ENCODE measurements at places on chromosomes 2 and 18.
A peak's percentile ranks its signal among the peaks of the same experiment; 100 is the strongest.

DNA sequence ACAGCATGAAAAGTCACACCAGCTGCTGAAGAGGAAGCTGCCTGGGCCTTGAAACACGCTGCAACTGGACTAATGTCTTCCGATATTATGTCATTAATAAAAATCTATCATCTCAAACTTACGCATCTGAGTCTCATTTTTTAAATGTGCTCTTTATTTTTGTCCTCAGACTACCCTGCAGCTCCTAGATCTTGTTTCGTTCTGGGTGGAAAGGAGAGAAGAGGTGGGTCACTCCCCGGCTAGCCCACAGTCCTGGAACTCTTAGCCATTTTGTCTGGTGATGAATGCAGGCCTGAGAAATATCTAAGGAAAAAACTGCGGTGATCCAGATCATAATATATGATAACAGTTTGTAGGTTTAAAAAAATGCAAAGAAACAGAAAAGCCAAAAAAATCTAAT lies 73.3 kb downstream of the TXNL1 start:
- DNase-seq, result no peak

DNA sequence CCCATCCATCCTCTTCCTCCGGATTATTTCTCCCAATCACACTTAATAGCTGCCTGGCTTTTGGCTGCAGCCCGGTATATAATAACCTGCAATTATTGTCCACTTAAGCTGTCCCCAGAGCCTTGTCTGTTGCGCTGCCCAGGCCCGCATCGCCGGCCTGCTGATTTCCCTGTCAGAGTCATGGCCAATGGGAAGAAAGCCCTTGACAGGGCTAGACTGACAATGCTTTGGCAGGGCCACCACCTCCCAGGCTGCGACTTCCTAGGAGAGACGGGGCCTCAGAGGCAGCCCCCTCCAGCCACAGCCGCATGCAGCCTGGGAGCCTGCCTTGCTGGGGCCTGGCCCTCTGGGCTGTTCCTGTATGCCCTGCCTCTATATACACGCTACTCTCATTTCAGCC lies 10.0 kb upstream of the CELF4 start:
- no peak for DNase-seq

- no peak for DNase-seq
These were observed 110.0 kb upstream of the RASGRP3 start for GRCh38 chr2:33366473-33366872.

GRCh38 chr2:174449033-174449432 lies 37.8 kb downstream of the GPR155 start:
- no peak for DNase-seq

- no peak for DNase-seq
These were observed 30.8 kb upstream of the PUM2 start for GRCh38 chr2:20381457-20381856.

GRCh38 chr2:173654161-173654895 lies 299.7 kb downstream of the CDCA7 start:
- DNase-seq, result no peak

- peak; percentile 48 for DNase-seq
These were observed 43.7 kb downstream of the MEX3C start for GRCh38 chr18:51153659-51154371.

DNA sequence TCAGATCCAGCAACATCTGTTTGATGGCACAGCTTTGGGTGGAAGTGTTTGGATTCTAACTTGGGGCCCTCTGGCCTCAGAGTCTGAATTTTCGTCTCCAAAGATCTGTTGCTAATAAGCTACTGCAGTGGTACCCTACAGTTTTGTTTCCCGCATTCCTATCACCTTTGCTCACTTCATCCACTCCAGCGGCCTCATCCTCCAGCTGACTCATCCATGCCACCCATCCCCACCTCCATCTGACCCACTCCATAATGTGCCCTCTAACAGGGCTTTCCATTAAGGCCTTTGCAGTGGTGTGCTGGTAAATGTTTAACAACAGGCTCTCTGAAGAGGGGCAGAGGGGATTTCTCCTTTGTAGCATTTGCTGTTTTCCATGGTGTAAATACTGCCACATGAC lies 225.5 kb downstream of the TGIF1 start:
- no peak for DNase-seq

GRCh38 chr2:197239434-197239833 lies 71.1 kb downstream of the ANKRD44 start:
- DNase-seq, result no peak

- no peak for DNase-seq
These were observed 64.0 kb upstream of the PMAIP1 start for GRCh38 chr18:59835605-59836379.

DNA sequence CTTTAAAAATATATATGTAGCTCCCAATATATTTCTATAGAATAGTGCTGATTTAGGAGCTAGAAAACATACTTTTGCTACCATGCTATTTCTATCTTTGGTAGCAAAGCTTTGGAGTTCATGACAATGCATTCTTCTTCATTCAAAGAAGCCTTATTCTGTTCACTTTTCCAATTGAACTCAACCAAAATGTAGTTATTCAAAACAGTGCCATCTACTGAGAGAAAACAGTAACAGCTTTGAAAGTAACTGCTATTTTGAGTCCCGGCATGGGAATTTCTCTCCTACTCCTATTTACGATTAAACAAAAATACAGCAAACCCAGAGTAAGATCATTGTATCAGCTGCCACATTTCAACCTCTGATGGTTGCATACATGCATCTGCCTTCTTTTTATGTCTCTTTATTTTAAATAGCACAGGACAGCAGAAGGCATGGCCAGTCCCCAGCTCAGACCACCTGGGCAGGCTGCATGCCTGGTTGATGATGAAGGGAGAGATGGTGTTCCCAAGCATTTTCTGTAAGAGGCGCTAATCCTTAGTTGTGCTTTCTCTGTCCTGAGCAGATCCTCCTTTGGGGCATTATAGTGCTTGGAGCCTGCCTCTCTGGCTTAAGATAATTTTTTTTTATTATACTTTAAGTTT lies 69.7 kb upstream of the SULT1C3 start:
- DNase-seq, result no peak

DNA sequence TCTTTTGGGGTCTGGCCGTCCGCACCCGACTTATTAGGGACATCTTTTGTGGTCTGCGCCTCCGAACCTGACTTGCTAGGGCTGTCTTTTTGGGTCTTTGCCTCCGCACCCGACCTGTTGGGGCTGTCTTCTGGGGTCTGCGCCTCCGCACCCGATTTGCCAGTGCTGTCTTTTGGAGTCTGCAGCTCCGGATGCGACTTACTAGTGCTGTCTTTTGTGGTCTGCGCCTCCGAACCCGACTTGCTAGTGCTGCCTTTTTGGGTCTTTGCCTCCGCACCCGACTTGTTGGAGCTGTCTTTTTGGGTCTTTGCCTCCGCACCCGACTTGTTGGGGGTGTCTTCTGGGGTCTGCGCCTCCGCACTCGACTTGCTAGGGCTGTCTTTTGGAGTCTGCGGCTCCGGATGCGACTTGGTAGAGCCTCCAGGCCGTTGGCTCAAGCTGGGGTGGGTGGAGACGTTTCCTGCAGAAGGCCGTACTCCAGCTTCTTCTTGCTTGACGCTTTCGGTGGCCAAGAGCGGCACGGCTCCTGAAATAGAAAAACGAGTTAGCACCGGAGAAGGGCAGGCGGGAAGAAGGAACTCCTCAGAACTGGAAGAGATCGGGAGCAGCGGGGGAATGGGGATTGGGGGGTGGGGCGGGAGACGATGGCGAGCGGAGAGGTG lies 498 bp downstream of the TGOLN2 start:
- peak; percentile 49 for DNase-seq

GRCh38 chr2:72780477-72780876 lies 45.4 kb downstream of the EXOC6B start:
- DNase-seq, result no peak

- DNase-seq, result peak; percentile 57
These were observed 145.9 kb downstream of the CCDC74A start for GRCh38 chr2:131673400-131674173.

DNA sequence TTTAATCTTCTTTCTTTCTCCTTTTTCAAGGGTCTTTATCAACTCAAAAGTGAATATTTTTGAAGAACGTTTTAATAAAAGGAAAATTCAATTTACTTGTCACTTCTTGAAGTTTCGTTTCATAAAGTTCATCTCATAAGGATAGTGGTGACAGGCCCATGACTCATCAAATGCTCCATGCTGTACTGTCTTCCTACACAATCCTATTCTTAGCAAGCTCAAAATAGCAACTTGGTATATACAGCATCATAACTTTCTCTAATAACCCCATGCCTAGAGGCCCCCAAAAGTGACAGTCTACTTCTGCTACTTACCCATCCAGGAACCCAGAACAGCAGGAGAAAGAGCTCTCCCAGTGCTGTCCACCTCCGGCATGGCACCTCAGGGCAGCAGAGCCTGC lies 7.7 kb downstream of the FBXO15 start:
- no peak for DNase-seq

- no peak for DNase-seq
These were observed 23.8 kb downstream of the FBXO41 start for GRCh38 chr2:73260338-73260984.

DNA sequence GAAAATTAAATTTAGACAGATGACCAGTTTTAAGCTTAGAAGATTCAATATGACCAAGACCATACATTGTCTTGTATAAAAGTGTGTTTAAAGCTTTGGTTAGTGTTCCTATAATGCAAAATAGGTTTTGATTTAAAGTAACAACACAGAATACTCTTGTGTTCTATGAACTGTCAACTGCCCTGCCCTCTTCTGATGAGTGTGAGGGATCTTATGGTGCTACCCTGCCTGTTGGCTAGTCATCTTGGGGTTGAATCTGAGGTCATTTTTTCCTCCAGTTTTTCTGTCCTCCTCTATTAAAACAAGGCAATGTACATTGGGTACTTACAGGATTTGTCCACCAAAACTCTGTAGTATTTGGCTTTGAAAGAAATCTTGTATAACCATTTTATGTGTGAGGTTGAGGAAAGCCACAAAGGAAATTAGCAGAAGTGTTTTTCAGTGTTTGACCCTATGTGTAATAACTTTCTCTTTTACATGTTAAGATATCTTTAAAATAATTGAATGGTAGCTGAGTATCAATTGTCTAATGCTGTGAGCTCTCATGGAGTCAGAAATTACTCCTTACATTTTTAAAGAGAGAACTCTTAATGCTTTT lies 129.1 kb downstream of the SPTBN1 start:
- DNase-seq, result no peak

- DNase-seq, result no peak
These were observed 16.9 kb upstream of the VPS54 start for GRCh38 chr2:64036034-64036705.

GRCh38 chr2:206083602-206084438 lies 2.2 kb downstream of the INO80D start:
- DNase-seq, result peak; percentile 8

DNA sequence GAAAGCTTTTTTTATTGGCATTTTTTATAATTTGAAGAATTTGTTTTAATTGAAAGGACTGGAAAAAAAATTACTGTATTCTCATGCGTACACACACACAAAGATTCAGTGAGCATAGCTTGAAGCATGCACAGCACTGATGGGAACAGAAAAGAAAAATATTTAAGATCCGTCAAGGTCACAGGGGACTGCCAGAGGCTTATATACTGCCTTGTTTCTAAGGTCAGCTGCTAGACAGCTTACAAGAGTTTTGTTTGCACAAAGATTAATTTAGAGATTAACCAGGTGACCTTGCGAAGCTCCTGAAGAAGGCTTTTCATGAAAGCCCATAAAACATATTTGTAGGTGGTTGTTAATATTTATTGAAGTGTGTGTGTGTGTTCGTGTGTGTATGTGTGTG lies 396.3 kb downstream of the TRIB2 start:
- no peak for DNase-seq

DNA sequence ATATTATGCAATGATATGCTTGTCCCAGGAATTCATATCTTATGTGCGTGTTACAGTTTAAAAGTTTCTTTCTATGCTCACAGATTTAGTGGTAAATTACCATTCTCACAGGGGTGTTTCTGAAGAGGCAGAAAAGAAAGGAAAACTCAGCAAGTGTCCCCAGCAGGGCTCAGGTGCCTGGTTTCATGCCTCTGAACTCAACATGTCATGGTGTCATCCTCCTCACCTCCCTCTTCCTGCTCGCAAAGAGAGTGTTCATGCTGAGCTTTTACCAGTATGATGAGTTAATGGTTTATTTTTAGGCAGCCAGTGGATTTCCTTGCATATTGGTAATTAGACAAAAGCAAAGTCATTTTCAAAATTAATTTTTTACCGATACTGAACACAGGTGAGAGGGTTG lies 492.9 kb upstream of the ZEB2 start:
- DNase-seq, result no peak

DNA sequence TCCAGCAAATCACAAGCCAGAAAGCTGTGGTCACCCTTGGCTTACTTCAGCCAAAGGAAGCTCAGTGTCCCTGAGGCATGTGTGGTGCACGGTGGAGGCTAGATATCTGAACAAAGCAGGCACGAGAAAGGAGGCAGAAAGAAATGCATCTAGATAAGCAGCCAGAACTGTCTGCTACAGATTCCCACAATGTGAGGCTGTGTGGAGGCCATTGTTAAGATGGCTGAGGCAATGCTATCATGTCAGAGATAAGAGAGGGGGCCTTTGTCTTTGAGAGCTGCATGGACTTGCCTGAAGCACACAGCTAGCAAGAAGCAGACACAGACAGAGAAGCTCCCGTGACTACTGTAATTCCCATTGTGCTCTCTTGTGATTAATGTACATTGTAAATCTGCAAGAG lies 110.5 kb upstream of the LYPD6 start:
- no peak for DNase-seq

GRCh38 chr2:79916285-79916684 lies 388.3 kb downstream of the LRRTM1 start:
- no peak for DNase-seq

- DNase-seq, result no peak
These were observed 459 bp upstream of the EFR3B start for GRCh38 chr2:25041307-25041927.

- DNase-seq, result no peak
These were observed 702.2 kb downstream of the ERBB4 start for GRCh38 chr2:211836409-211836808.

Measured in effector memory CD8-positive, alpha-beta T cell (primary cell).